ENCODE measurements at places on chromosomes 7 and 10.

DNA sequence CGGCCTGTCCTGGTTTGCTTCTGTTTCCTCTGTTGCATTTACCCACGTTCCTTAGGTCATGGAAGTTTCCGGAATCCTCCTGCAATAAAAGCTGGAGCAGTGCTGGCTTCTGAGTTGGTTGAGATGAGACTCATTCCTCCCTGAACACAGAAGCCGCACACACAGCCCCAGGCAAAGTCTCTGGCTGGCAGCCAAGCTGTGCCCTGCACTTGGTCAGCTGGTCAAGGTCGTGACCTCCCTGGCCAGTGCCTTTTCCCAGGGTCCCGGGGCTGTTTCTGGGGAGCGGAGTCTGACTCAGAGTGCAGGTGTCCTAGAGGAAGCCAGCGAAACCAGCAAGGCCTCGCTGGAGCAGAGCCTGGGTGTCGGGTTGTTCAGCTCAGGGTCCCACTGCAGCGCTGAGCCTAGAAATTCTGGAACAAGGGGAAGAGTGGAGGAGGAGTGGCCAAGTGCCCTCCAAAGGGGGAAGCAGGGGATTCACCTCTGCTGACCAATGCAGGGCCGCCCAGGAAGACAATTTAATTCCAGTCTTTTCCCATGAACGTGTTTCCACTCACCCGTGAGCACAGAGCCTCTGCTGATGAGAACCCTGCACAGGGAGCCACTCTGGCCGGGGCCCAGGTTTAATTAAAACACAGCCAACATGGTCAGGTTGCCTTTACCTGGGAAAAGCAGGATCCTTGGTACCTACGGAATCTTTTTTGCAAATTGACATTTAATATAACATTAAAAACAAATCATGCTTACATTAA lies 245.5 kb upstream of the PPP2R2D start:
- no peak for DNase-seq

DNA sequence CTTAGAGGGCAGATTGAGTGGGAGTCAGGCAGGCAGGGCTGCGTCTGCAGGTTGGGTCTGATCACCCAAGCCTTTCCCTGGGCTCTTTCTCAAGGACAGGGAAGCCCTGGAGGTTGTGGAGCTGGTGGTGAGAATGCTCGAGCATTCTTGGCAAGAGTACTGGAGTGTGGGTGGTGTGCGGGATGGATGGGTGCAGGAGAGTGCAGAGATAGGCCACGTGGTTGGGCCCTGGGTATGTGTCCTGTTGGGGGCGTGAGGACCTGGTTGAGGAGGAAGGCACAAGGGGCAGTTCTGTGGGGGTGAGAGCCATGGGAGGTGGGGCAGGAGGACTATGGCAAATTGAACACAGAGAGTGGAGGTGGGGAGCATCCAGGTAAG lies 135.9 kb downstream of the PTPN20 start:
- no peak for DNase-seq

GRCh38 chr7:2724453-2725177 lies 36.6 kb downstream of the AMZ1 start:
- DNase-seq = no peak

GRCh38 chr10:5553400-5554170 lies 28.8 kb downstream of the CALML3 start:
- DNase-seq = no peak

DNA sequence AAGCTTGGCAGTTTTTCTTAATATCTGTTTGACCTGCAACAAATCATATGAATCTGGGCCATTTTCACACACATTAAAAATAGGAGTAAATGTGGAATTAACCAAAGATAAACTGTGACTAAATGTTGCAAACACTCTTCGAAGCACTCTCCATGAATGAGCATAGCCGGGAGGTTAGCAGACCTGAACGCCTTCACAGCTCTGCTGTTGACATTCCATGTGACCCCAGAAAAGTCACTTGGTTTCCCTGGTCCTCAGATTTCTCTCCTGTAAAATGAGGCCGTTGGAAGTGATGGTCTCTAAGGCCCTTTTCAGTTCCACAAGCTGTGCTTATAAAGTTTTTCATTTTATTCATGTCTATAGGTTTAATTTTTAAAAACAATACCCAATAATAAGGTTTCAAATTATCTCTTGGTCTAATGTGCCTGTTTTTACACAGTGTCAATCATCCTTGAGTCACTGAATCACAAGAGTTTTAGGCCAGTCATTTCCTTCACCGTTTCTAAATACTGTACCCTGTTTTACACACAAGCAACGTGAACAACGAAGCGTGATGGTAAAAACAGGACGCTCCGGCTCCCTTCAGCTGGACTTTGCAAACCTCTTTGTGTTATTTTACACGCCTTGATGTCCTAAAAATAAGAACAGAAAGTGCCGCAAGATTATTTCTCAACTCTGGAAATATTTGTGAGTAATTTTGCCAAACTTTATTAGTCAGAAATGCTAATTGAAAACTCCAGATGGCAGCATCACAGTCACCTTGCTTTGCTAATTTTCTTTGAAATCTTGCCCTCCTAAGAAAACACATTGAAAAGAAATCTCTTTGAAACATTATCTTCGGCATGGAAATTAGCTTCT lies 38.6 kb upstream of the MET start:
- DNase-seq = no peak

DNA sequence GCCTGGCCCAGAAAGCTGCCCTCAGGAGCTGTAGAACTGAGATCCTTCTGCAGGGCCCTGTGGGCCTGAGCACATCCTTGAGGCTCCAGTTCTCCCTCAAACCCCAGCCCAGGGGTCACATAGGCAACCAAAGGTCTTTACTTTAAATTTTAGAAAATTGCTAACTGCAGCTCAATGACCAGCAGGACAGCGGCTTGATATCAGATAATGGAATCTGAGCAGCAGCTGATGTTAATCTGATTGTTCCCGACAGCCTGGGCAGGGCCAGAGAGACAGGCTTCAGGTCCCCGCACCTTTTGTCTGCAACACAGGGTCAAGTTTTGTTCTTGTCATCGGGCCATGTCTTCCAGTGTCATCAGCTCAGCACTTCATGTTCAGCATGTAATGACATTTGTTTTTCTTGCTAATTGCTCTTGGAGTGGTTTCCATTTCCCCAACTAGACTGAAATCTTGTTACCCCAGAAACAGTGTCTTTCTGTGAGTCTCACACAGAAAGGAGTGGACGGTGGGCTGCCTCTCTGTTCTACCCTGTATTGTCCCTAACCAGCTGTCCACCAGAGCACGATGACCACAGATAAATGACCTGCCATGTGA lies 91.0 kb downstream of the PAXIP1 start:
- DNase-seq = no peak

GRCh38 chr7:151469281-151469680 lies 29.3 kb upstream of the CRYGN start:
- DNase-seq = no peak

DNA sequence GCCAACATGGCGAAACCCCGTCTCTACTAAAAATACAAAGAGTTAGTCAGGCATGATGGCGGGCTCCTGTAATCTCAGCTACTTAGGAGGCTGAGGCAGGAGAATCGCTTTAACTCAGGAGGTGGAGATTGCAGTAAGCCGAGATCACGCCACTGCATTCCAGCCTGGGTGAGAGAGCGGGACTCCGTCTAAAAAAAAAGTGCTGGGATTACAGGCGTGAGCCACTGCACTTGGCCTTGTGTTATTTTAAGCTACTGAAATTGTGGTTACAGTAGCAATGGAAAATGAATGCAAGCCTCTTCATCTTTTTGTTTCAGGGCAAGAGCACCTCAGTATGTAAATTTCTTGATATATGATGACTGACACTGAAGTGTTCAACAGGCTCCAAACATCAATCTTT lies 106.4 kb upstream of the IMMP2L start:
- DNase-seq = no peak

Data from stimulated activated CD4-positive, alpha-beta T cell treated with anti-CD3 and anti-CD28 coated beads, TNF-alpha, amount 100 ng/mL, for 48 hours (primary cell).